ENCODE measurements at places on chromosomes 1 and 21.

- DNase-seq = peak; percentile 92
These were observed 19.7 kb upstream of the NRDC start for GRCh38 chr1:51898090-51898734.

- peak; percentile 89 for DNase-seq
These were observed at the start of gene CD244 for GRCh38 chr1:160862203-160863060. CD244 (minus strand) TSS chr1:160862887; CDS start chr1:160862677, 210 bp downstream.

GRCh38 chr1:215863796-215864195 lies 296.7 kb downstream of the KCTD3 start:
- no peak for DNase-seq

DNA sequence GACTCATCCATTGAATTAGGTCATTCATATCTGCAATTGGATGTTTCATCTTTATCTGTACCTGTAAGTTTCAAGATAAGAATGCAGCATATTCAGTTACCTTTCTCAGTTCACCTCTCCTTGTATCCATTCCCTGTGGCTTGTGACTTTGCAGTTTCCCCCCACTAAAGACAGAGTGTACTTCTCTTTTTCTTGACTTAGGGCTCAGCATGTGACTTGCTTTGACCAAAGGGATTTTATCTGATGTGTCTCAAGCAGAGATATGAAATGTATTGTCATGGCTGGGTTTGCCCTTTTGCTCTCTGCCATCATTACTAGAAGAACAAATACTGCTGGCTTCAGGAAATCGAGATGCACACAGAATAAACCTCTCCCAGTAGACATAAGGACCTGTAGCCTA lies 754.8 kb downstream of the ADGRL2 start:
- DNase-seq = no peak

Data from amniotic epithelial cell (primary cell).